ENCODE measurements at places on chromosomes 2 and 18.

DNA sequence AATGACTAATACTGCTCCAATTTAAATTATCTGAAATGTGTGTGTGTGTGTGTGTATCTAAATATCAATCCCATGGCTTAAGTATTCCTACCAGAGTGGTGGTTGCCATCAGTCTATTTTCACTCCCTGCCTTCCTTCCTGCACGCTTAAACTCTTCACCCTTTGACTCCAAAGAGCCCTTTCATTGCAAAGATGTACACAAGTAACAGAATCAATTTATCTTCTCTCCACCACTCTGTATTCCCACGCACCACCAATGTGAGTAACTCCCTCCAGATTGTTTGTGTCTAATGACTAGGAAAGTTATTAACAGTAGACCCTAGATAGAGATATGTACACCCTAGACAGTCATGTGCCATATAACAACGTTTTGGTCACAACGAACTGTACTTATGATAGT, 42.8 kb downstream of the ARL6IP6 start:
- no peak for DNase-seq

DNA sequence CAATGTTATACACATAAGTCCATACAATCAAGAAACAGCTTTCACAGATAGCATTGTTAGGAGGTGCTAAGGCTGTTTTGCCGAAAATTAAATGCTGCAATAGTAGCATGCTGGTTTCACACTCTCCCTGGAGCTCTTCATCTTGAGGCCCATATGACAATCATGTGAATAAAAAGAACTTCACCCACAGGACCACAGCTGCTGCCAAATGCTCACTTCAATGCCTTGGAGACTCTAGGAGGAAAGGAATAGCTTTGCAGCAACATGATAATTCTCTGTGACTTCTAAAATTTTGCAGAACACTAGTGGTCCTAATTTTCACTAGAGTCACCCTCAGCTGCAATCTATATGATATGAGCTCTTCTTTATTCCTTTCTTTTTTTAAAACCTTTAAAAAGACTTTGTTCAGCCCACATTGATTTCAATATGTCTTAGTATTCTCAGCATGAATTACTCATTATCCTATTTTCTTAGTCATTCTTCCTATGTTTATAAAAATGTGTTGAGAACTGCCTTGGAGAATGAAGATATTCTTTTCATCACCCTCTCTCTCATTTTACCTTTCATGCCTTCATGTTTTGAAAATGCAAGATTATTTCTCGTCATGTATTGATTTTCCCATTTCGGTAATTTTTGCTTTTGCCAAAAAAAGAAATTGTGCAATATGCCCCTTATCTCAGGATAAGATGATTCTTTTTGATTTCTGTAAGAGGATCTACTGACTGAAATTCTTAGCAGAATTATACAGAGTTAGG, 108.2 kb downstream of the PDE1A start:
- DNase-seq: no peak

- DNase-seq: no peak
Observed at GRCh38 chr2:46481198-46482193, 2.1 kb downstream of the TMEM247 start.

DNA sequence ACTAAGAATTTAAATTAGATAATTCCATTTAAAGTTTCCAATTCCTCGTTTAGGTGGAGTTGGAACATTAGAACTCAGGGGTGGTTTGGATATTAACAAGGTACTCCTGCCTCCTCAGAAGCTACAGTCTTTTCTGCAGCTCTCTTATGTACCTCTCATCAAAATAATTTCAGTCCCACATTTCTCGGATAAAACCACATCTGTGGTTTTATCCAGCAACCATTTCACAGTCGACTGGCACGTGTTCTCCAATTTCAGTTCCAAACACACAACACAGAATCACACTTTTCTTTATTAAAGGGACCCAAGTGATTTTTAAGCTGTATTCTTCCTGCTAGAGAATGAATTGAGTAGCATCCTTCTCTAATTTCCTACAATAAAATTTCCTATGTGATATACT, 22.7 kb upstream of the NFU1 start:
- no peak for DNase-seq

DNA sequence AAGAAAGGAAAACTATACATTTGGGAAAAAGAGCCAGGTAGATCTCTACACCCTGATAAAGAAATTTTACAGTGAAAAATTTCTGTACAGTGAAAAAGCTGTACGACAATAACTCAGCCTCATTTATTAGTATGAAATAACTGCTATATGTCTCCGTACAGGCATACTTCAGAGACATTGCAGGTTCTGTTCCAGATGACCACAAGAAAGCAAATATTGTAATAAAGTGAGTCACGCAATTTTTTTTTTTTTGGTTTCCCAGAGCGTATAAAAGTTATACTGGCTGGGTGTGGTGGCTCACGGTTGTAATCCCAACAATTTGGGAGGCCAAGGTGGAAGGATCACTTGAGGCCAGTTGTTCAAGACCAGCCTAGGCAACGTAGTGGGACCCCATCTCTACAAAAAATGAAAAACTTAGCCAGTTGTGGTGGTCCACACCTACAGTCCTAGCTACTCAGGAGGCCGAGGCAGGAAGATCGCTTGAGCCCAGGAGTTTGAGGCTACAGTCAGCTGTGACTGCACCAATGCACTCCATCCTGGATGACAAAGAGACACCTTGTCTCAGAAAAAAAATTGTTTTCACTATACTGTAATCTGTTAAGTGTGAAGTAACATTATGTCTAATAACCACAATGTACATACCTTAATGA, 28.2 kb upstream of the AMMECR1L start:
- DNase-seq: no peak

GRCh38 chr18:45004546-45005080, 323.9 kb downstream of the SETBP1 start:
- no peak for DNase-seq

DNA sequence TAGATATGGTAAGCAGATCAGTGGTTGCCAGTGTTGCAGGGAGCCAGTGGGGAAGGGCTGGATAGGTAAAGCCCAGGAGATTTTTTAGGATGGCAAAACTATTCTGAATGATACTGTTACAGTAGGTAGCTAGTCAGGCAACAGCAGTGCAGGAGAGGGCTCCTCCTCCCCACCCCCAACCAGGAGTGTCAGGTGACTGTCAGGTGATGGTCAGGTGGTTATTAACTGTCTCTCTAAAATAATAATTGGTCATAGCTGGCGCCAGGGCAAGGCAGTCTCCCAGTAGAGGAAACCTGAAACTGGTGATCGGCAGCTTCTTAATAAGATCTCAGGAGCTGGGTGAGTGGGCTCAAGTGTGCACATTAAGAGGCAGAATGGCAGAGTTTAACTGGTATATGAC, 201.6 kb upstream of the PARD3B start:
- no peak for DNase-seq

DNA sequence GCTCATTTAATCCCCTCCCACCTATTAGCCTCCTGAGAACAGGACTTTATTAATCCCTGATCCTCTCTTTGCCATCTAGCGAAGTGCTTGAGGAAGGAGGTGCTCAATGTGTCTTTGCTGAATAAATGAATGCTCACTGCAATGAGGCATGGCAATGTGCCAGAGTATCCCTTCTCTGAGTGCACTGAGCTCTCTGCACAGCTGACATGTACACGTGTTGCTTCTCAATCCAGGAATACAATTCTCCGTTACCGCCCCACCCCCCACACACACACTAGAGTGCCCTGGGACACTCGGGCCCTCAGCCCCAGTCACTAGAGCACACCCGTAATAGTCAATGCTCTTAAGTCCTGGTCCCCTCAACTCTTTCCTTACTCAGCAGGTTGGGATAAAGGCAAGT, 41.4 kb downstream of the FAM178B start:
- no peak for DNase-seq

DNA sequence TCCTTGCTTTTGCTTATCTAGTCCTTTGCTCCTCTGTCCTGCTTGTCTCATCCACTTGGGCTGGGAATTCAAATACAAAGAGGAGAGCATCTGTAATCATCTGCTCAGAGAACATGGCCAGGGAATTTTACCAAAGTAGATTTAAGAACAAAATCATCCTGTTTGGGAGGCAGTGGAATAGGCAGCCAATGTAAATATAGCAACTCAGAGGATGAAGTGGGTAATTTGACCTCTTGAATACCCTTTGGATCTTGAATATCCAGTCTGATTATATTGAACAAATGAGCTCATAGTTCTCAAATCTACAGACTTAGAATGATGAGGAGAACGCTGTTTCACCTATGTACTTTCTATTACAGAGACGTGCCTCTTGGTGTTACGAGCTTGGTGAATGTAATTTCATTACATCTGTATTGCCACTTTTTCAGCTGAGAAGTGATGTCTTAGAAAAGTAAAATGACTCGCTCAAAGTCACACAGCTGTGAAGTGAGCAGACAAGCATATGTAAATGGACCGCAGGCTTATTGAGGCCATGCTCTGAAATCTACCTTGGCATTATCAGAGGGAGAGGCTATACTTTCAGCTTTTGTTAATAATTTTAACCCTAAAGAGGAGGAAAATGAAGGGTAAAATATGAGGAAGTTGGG, 266.3 kb downstream of the MTX2 start:
- no peak for DNase-seq

DNA sequence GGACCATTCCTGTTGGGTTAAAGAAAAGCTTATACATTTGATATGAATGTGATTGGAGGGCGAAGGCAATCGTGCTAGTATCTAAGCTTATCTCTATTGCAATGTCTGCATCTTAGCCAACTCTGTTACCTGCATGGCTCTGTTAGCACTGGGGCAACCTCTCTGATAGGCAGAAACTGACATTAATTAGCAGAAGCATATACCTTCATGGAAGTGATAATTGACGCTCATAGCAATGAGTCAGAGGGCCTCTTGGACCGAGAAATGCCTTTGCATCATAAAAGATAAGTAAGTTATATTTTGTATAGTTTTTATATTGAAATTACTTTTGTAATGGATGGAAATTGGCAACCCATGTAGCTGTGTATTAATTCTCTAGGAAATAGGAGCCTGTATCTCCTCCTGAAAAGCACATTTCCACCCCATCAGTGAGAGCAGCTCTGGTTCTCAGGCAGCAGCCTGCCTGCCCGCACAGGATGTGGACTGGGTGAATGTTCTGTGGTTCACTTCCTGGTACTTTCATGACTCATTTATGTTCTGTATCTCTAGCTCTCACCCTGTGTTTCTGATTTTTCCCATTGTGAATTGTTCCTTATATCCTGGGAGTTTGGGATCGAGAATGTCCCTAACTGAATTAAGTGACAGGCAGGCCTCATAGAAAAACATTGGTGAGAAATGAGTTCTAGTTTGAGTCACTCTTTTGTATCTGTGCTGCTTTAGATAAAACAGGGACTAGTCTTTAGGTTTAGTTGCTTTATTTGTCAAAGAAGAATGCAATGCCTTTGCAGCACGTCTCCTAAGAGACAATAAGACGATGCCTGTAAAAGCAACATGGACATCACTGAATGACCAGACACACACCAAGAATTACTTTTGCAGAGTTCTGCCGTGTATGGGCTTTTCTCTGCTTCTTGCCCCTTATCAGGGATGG, 344.9 kb downstream of the DCDC2C start:
- DNase-seq: no peak

DNA sequence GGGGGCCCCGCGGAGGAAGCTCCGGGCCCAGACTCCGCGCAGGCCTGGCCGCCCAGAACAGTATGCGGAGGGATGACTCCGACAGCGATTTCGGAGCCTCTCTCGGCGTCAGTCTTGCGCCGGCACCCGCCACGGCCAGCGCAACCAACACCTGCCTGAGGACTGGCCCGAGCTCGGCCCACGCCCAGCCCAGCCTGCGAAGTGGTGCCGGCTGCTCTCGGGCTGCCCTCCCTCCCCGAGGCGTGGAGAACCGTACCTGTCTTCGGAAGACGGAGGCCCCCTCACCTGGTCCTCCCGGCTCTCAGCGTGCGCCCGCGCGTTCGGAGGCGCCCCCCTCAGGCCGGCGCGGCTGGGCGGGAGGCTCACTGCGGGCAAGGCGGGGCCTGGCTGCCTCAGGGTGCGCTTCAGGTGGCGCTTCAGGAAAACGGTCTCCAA, at the start of gene M1AP:
Gene M1AP (minus strand): TSS at position 322 of the 435 bp plus-strand sequence. CDS start 8,055 bp downstream, outside the sequence.
- DNase-seq: peak; percentile 40

- peak; percentile 32 for DNase-seq
Observed at GRCh38 chr2:128313091-128313836, 5.4 kb downstream of the HS6ST1 start.

- no peak for DNase-seq
Observed at GRCh38 chr2:38029512-38029911, 46.4 kb downstream of the CYP1B1 start.

DNA sequence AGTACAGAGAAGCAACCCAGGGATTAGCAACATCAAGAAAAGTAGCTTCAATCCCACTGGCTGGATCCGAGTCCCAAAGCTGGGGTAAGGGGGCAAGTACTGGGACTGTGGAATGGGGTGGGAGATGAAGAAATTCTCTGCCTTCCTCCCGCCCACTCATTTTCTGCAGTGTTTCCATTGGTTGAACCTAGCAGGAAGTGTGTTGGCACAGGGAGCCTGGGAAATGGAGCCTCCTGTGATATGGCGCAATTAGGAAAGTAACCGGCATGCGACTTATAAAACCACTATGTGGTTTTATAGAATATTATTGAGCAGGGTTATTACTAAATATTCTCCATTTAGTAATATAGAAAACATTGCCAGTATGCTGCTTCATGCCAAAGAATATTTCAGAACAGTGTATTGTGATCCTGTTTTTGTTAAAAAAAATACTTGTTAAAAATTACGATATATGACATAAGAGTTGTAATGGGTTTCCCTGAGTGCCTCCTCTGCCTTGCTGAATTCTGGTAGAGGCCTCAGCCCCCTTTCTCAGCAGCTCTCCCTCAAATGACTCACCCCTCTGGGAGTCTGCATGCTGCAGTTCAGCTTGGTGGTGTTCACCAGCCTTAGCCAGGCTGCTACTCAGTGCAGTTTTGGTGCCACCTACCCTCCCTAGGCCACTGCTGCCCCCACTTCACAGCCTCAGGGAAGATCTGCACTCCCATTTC, 60.5 kb downstream of the HK2 start:
- no peak for DNase-seq

GRCh38 chr2:150585221-150585971, 97.9 kb upstream of the RND3 start:
- no peak for DNase-seq

DNA sequence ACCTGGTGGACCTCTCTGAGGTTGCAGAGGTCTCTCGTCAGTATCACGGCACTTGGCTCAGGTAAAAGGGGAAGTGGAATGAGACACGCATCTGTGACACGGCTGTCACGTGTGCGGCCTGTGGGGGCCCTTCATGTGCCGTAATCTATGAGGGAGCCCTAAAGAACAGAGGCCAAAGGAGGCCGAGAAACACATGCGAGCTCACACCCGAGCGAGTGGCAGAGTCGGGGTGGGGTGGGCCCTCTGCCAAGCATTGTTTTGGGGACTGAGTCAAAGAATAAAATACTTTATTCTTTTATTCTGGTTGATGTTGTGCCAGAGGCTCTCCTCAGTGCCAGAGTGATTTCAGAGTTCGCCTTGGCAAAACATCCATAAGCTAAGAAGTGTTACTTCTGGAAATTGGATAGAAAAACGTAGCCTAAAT, 43.3 kb downstream of the PLB1 start:
- no peak for DNase-seq

- no peak for DNase-seq
Observed at GRCh38 chr2:136932700-136933099, 167.4 kb downstream of the THSD7B start.
